Kidney epithelial cell (primary cell): ENCODE measurements at places on chromosomes 2 and 18.

GRCh38 chr2:171178993-171179392 is 18.3 kb upstream of the TLK1 start:
- no peak for DNase-seq

GRCh38 chr2:234335661-234336228 is 161.1 kb downstream of the ARL4C start:
- DNase-seq = no peak

DNA sequence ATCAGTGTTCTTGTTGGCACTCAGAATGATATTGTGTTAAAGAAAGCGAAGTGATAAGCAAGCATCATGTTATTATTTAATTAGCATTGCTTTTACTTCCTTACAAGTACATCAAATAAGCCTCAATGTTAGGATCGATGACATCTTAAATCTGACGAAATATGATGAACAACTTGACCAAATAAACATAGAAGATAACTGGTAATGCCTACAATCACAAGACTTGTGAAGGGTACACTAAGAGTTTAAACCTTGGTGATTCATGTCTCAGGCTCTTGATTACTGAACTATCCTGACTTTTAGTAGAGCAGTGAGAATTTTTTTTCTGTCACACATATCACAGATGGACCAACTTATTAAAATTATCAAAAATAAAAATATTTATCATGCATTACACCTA is 500.8 kb upstream of the ZEB2 start:
- DNase-seq = no peak

DNA sequence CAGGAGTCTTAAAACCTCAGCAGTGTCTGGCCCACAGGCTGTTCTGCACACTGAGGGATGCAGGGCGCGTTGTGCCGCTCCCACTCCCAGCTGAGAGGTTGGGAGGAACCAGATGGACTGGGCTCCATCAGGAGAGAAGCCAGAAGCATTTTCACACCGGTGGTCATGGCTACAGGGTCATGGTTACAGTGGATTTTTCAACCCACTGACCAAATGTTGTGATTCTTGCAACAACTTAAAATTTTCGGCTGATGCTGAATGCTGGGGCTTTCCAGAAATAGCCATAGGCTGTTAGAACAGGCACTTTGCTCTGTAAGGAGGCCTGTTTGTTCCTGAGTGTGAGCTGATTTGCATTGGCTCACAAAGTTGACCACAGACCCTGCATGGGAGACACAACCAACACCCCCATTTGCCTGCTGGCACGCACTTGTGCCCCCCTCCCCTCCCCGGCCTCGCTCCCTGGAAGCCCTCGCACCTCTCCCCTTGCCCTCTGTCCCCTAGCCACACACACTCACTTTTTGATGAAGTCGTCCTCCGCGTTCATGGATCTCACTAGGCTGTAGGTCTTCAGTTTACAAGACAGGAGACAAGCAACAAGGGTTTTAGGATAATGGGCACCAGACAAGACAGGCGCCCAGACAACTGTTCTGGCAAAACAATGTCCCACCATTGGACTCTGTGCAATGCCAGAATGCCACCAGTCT is 3.4 kb downstream of the LPIN1 start:
- no peak for DNase-seq

GRCh38 chr2:134413430-134413829 is 159.6 kb downstream of the MGAT5 start:
- DNase-seq = no peak

GRCh38 chr2:160175169-160176134 is 24.6 kb downstream of the ITGB6 start:
- no peak for DNase-seq

DNA sequence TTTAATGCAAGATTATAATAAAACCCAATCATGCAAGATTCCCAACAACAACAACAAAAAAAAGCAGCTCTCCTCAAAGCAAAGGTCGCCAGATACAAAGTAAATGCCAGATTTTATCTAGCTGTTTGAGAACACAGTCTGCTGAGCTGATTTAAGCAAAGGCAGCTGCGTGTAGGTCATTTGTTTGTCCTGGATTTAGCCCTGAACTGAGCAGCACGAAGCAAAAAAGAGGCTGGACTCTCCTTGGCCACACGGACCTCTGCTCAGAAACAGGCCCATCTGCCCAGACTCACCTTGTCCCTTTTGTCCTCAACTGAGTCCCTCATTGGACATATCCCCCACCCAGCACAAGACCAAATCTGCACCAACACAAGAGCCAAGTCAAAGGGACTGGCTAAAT is 91.5 kb downstream of the PID1 start:
- no peak for DNase-seq

DNA sequence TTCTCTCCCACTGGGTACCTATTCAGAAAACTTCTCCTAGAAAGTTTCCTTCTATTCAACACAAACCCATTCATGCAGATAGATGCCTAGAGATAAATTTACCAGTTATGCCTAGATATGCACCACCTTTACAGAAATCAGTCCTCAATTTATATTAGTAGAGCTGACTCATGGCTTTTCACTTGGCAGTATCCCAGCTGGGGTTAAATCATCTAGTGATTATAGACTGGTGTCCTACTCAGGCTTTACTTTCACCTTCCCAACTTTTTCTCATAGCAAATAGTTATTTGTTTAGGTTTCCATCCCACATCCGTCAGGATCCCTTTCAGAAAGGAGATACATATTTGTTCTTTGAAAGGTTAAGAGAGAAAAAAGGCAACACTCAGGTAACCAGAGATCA is 124.5 kb downstream of the AQP4 start:
- DNase-seq = no peak

- DNase-seq = no peak
Measured at GRCh38 chr18:45920367-45920766, 46.8 kb downstream of the EPG5 start.

- DNase-seq = no peak
Measured at GRCh38 chr18:27497246-27497645, 312.1 kb upstream of the CHST9 start.
